ENCODE measurements at places on chromosomes 11 and 22.

- no peak for DNase-seq
These were observed 43.5 kb upstream of the ZC3H12C start for GRCh38 chr11:110049501-110050200.

- DNase-seq = no peak
These were observed 16.9 kb upstream of the MTCH2 start for GRCh38 chr11:47659276-47659675.

- DNase-seq = no peak
These were observed 190.3 kb upstream of the ZC3H12C start for GRCh38 chr11:109902764-109903433.

- no peak for DNase-seq
These were observed 600.6 kb downstream of the BUD13 start for GRCh38 chr11:116172156-116172555.

Measured in RCC 7860 (cell line).